ENCODE measurements at places on chromosomes 4 and X. TPM values are rescaled to one million over a fixed set of nuclear protein-coding genes. Genes with fewer than 3 reads are reported as not detected.

The HGFAC gene
- 0.59 TPM for total RNA-seq

The CLIC2 gene
- total RNA-seq: 0.80 TPM

The SMIM10L2A gene
- 0.36 TPM for total RNA-seq

- no peak for DNase-seq
These were observed 51.6 kb upstream of the STOX2 start for GRCh38 chr4:183853548-183853940.

GRCh38 chrX:119187298-119187697 is 48.8 kb upstream of the PGRMC1 start:
- DNase-seq: no peak

DNA sequence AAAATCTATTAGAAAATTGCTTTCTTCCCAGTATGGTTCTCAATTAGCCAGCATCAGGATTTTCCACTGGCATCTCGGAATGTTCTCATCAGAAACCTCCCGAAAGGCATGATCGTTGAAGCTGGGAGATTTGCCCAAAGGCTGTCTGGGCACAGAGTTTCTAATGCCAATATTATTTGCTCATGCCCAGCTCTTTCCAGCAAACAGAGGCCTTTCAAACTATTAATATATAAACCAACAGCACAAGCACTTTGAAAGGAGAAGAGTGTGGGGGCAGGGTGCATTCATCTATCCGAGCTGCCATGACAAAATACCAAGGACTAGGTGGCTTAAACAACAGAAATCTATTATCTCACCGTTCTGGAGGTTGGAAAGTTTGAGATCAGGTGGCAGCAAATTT is 88.3 kb upstream of the MSX1 start:
- no peak for DNase-seq

GRCh38 chr4:33060674-33061542 is 2340.7 kb downstream of the PCDH7 start:
- DNase-seq: peak; percentile 12

DNA sequence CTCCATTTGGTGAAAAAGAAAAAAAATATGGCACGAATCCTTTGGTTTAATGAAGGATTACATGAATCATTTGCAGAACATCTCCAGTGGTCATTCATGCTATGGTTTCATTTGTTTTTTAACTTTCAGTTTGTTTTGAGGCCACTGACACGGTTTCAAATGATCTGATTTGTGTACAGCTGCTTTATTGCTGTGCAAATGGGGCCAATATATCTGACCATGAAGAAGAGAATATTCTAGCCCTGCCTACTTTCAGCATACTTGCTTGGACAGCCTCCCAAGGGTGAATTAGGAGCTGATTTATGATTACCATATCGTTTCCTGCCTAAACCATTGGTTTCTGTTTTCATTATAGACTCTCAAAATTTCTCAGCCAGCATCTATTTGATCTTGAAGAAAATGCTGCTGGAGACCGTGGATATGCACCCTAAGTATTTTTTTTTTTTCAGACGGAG is 30.7 kb downstream of the SPARCL1 start:
- no peak for DNase-seq

GRCh38 chr4:153531000-153531358 is 64.8 kb downstream of the TMEM131L start:
- DNase-seq: no peak
